Suppressor macrophage (primary cell): ENCODE measurements at places on chromosomes 4 and X.

DNA sequence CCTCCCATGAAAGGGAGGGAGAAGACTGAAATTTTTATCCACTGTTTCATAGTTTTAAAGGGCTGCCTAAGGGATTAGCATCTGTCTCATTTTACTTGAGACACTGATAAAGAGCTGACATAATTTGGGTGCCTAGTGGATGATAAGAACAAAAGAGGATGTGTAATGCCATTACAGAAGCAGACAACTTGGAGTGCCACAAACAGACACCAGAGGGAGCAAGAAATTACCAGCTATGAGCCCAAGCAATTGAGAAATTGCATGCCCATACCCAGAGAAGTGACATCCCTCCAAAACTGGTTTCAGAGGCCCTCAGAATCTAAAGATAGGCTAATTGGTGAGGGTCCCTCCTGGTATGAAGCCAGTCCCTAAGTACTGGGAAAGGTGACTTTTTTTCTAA, 38.5 kb upstream of the POU3F4 start:
- peak; percentile 3 for DNase-seq

GRCh38 chr4:110510955-110511544, 35.1 kb downstream of the ENPEP start:
- peak; percentile 26 for DNase-seq

DNA sequence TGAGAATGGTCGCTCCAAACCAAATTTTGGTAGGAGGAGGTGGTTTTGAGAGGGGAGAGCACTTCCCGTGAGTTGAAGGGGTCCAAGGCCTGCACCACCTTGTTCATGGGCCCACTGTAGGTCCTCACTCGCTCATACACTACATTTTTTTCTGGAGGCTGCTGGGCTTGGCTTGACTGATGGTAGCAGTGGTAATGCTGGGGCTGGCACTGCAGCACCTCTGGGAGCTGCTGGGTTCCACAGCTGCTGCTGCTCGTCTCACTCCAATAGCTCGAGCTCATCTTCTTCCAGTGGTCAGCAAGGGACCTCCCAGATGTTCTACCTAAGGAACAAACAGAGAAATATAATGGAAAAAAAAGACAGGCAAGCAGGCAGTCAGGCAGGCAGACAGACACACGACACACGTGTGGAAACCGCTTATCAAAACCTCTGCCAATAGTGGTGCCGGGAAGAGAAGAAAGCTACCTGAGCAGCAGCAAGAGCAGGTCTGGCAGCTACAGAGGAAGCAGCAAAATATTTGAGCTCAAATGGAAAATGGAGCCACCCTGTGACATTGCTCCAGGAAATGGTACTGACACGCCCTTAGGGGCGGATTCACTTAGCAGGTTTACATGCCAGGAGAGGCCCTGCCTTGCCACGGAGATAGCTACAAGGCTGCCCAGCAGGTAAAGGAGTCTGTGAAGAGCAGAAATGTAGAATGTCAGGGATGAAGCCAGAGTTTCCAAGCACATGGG, at the start of gene POF1B:
Gene POF1B, minus strand, starts transcription at position 492 of the 734 bp plus-strand sequence. Its CDS starts 211 bp downstream, at position 281.
- no peak for DNase-seq

GRCh38 chr4:168879188-168879587, 130.9 kb downstream of the CBR4 start:
- peak; percentile 70 for DNase-seq

GRCh38 chr4:80615099-80615498, 279.6 kb downstream of the CFAP299 start:
- no peak for DNase-seq

DNA sequence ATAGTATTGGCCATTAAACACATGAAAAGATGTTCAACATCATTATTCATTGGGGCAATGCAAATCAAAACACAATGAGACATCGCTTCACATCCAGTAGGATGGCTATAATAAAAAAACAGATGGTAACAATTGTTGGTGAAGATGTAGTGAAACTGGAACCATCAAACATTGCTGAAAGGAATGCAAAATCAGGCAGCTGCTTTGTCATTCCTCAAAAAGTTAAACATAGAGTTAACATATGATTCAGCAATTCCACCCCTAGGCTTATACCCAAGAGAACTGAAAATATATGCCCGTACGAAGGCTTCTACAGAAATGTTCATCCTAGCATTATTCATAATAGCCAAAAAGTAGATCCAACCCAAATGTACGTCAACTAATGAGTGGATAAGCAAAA, 144.0 kb upstream of the NAP1L5 start:
- no peak for DNase-seq

- DNase-seq = no peak
Observed at GRCh38 chrX:109464231-109464630, 17.7 kb downstream of the GUCY2F start.

DNA sequence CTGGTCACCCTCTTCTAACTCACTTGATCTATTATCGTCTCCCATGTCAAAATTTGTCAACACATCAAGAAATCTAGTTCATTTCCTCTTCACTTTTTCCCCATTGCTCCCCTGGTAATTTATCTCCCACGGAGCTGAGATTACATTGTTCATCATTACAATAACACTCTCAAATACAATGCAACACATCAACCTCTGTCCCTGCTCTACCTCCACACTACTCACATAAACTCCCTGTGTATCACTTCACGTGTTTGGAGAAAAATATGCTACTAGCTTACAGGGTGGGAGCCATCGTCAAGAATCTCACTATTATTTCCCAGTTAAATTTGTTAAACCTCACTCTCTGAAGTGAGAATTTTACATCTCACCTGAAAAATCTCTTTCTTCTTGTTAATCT, 1006.4 kb downstream of the ARAP2 start:
- DNase-seq = no peak

DNA sequence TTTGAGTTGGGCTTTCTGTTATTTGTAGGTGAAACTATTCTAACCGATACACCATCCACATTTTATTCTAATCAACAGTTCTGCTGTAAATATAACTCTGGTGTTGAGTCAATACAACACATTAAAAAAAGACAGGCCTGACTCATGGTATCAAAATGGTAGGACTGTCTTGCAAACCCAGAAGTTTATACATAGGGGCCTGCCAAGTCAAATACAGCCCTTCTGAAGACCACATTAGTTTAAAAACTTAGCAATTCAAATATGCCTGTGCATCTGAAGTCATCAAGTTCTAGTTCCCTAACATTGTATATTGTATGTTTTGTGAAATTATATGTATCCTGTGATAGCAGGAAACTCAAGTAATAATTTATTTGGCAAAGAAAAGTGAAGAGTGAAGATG, 24.4 kb upstream of the PDE5A start:
- no peak for DNase-seq

- DNase-seq = no peak
Observed at GRCh38 chrX:79601341-79602131, 234.4 kb upstream of the ITM2A start.

GRCh38 chr4:8171984-8172924, 13.6 kb upstream of the ABLIM2 start:
- no peak for DNase-seq

DNA sequence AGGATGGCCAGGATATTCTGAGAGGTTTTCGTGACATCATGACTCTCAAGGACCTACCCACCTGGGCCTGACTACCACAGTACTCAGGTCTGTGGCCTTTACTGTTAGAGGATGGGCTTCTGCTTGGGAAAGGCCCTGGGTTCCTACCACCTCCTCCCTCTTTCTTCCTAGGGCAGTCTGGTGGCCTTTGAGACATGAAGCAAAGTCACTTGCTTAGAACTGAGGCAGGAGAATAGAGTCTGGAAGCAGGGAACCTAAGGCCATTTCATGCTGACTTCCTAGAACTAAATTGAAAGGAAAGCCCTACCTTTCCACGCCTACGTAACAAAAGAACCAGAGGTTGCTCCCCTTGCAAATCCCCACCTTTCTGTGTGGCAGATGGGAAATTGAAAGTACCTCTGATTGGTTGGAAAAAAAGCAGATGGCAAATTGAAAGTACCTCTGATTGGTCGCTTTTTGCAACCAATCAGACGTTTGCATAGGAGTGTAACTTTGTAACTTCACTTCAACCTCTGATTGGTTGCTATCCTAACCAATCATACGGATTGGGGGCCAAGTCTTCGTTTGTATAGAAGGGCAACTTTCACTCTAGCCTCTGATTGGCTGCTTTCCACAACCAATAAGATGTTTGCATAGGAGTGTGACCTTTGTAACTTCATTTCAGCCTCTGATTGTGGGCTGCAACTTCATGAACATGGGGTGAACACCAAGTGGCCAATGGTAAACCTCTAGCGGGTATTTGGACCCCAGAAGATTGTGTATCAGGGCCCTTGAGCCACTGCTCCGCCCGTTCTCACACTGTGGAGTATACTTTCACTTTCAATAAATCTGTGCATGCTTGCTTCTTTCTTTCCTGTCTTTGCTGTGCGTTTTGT, 9.9 kb upstream of the AKAP14 start:
- no peak for DNase-seq

- DNase-seq = peak; percentile 36
Observed at GRCh38 chr4:156575430-156576073, 396.0 kb downstream of the PDGFC start.

- DNase-seq = no peak
Observed at GRCh38 chrX:139882299-139882698, 50.6 kb downstream of the ATP11C start.

DNA sequence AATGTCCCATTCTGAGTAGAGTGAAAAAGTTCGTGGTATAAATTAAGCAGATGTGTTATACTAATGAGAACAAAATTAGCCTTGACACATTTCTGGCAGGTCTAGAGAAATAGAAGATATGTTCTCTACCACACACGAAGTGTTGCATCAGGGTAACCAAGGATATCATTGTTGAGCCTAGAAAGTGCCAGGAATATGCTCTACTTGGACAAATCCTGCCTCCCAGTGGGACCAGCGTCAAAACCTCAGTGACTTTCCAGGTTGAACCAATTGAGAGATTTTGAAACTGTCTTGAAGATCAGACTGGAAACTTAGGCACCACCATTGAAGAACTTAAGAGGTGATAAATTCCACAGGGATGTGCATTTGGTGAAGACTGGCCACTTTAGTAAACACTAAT, 115.9 kb downstream of the HPGD start:
- DNase-seq = no peak

DNA sequence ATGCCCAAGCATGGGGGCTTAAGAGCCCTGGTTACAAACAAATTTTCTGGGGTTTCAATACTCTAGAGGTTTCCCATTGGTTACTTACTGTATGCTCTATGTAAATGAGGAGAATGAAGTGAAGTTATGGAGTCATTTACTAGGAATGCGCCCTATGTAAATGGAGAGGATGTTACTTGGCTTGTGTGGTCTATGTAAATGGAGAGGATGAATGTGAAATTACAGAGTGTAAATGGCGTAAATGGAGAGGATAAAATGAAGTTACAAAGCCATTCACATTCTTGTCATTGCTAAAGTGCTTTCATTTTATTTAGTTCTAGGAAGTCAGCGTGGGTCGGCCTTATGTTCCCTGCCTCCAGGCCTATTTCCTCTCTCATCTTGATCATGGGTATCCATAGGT, 810.5 kb upstream of the ADGRL3 start:
- DNase-seq = no peak

DNA sequence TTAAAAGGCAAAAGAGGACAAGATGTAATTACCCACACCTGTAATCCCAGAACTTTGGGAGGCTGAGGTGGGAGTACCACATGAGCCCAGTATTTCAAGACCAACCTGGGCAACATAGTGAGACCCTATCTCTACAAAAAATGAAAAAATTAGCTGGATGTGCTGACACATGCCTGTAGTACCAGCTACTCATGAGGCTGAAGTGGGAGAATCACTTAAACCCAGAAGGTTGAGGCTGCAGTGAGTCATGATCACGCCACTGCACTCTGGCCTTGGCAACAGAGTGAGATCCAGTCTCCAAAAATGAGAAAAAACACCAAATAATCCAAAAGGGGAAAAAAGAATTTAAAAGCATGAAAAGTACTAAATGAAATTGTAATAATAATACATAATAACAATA, 30.8 kb downstream of the NR0B1 start:
- DNase-seq = peak; percentile 52

DNA sequence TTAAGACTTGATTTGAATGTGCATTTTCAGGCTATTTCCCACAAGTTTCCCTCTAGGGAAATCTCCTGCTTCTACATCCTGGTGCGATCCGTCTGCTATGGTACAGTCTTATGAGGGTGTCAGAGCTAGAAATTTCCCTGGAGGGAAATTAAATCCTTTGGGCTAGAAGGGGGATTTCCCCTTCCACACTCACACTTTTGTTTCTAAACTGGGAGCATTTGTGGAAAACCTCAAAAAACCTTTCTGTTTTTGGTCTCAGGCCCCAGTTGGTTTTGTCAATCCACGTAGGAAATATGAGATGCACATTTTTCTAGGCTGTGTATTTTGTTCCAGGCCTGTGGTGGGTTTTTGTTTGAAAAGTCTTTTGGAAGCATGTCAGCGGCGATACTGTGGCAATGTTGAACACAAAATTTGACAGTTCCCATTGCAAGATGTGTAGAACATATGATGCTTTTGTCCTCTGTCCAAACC, 17.8 kb downstream of the HMGB3 start:
- DNase-seq = no peak
